ENCODE measurements at places on chromosomes 2 and 18.
A peak's percentile ranks its signal among the peaks of the same experiment; 100 is the strongest.

DNA sequence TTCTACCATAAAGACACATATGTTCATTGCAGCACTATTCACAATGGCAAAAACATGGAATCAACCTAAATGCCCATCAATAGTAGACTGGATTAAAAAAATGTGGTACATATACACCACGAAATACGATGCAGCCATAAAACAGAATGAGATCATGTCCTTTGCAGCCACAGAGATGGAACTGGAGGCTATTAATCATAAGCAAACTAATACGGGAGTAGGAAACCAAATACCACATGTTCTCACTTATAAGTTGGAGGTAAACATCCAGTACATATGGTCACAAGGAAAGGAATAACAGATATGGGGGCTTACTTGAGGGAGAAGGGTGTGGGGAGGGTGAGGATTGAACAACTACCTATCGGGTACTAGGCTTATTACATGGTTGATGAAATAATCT is 7.7 kb downstream of the HMSD start:
- no peak for DNase-seq

DNA sequence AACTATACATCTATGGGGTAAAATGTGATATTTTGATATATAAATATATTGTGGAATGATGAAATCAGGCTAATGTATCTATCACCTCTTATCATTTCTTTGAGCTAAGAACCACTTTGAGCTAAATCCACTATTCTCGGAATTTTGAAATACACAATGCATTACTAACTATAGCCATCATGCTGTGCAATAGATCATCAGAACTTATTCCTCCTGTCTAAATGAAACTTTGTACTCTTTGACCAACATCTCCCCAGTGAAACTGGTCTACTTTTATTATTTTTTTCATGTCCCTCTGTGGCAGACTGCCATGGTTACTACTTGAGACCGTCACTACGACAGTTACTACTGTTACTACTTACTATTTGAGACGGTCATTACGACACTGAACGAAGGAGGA is 11.4 kb downstream of the PECR start:
- DNase-seq: no peak

GRCh38 chr2:177413703-177414102 is 21.1 kb downstream of the AGPS start:
- no peak for DNase-seq

DNA sequence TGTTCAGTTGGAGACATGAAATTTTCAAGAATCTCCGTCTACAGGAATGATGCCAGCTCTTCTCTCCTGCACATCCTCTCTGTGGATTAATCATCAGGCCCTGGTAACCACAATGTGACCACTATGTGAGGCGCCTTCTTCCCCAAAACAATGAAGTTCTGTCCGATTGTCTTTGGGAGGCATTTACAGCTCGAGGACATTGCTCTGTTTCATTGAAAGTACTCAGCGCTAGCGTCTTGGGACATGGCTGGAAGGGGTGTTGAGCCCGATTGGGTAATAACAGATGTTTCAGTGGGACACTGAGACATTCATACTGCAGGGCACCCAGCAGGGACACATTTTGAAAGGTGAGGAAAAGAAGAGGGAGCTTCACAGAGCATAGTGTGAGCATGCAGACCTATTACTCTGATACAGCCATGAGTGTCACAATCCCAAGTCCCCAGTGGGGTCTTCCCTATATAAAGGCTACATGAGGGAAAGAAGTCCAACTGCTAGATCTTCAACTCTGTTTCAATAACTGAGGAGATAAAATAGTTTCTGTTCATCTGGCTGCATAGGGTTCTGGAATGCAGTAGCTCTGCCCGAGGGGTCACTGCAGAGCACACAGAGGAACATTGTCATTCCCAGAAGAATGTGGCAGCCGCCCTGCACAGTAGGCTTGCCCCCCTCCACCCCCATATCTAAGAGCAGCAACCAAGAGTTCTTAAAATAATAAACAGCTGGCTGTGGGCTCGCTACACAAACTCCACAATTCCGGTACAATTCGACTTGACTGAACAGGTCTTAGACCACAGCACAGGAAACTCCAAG is 237.3 kb downstream of the OSR1 start:
- DNase-seq: no peak

DNA sequence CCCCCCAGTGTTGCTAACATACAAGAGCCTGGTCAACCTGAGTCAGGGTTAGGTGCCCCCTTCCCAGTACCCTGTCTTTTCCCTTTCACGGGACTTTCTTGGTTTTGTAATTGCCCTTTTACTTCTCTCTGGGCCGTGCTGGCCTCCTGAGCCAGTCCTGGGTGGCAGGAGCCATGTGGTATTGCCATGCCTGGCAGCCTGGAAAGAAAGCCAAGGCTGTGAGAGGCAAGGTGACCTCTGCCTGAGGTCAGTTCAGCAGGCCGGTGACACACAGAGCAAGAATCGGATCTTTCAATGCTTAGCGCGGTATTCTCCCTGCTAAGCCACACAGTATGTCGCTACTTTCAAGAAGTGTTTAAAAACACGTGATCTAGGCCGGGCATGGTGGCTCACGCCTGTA is 52.3 kb downstream of the C18orf63 start:
- no peak for DNase-seq

GRCh38 chr2:43000242-43001054 is 208.1 kb upstream of the HAAO start:
- DNase-seq: no peak

GRCh38 chr2:208686665-208687064 is 280.1 kb downstream of the PTH2R start:
- no peak for DNase-seq

DNA sequence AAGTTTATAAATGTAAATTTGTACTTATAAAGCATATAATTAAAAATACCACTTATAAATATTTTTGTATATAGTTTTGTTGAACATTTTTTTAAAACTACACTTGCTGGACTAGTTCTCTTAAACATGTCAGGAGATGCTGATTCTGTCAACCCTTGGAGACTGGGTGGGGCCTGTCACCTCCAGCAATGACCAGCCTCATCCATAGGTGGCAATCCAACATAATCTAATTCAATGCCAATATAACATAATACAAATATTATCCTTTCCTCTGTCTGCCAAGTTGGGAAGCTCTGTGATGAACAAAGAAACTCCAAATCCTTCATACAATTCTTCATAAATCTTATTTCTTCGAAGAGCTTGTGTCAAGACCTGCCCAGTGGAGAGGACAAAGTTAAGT is 140.4 kb downstream of the RBMS1 start:
- peak; percentile 55 for DNase-seq

- no peak for DNase-seq
Measured at GRCh38 chr18:61031626-61032025, 301.6 kb upstream of the CDH20 start.

DNA sequence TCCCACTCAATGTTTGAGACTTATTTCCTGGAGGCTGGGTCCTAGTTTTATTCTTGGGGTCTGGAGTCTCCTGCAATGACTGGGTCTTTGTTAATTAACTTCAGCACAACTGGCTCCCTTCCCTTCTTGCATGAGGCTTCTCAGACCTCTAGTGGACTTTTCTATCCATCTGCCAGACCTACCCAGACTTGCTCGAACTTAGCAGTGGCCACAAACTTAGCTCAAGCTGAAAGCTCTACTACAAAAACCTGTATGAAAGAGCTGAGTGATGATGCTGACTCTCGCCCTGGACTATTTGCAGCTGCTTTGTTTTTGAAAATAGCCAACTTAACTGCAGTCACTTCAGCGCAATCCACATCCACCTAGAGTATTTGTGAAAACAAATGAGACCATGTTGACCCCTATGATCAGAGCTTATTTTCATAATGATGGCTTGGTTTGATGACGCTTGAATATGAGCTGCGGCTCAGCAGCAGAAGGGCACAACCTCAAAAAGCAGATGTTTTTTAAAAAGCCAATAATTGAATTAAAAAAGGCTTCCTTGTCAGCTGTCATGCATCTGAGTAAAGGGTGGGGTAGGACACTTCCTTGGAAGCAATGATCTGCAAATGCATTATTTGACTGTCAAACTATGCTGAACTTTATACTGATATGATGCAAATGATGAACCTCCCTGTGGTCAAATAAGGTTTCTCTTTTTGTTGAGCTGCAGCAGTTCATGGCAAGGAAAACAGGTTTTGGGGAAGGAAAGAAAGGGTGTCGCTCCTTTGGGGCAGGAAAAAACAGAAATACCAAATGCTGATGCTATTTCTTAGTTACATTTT is 10.6 kb upstream of the ANXA4 start:
- no peak for DNase-seq

GRCh38 chr2:238894226-238894949 is 46.5 kb downstream of the TWIST2 start:
- no peak for DNase-seq

GRCh38 chr2:109510136-109511028 is 103.4 kb downstream of the SEPTIN10 start:
- peak; percentile 81 for DNase-seq

- no peak for DNase-seq
Measured at GRCh38 chr2:64978514-64979268, 10.5 kb upstream of the SLC1A4 start.

GRCh38 chr2:11933854-11934253 is 187.4 kb downstream of the LPIN1 start:
- no peak for DNase-seq

GRCh38 chr2:75790121-75790813 is 79.6 kb upstream of the GCFC2 start:
- DNase-seq: no peak

GRCh38 chr2:148201075-148202004 is 180.4 kb downstream of the MBD5 start:
- DNase-seq: peak; percentile 41

DNA sequence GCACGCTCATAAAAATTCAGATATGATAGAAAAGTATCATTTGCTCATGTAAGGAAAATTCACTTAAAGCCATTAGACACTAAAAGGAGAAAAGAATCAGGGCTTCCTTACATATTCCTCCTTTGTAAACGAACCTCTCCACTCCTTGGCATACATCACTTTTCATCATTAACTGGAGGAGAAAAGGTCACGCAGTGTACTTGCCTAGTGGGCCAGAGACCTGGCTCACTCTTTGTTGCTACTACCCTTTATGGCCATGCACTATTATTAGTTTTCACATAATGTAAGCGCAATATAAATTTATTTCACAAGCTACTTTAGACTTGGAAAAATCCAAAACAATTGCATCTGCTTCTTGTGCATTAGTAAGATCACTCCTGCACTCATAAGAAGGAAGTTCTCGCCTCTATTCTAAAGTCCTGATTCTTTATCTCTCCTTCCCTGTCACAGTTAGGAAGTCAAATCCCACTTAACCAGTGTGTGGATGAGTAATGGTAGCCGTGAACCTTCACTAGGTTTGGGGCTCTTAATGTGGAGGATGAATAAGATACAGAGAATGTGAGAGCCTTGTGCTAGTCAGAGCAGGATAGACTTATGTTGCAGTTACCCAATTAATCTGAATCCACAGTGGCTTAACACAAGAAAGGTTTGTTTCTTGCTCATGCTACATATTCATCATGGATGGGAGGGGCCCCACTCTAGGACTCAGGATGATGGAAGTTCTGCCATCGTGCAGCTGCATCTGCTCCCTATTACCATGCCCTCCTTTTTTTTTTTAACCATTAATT is 115.0 kb upstream of the GLS start:
- DNase-seq: no peak

- no peak for DNase-seq
Measured at GRCh38 chr2:70831861-70832260, 3.8 kb downstream of the CD207 start.

- DNase-seq: no peak
Measured at GRCh38 chr2:147345246-147345645, 499.6 kb upstream of the ACVR2A start.

DNA sequence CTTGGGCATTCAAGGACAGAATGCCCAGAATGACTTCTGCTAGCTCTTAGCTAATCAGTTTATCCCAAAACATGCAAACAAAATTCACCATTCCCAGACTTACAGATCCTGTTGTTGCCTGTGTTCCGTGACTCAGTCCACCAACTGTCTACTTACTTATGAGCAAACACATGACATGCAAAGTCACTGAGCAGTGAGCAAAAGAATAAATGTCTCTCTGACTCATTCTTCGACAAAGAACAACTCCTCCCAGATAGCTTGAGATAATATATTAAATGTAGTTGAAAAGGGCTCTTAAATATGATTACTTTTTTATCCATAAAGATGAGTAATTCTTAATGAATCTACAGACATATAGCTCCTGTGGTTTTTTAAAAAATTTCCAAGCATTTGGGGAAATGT is 9.0 kb upstream of the CREG2 start:
- no peak for DNase-seq

- no peak for DNase-seq
Measured at GRCh38 chr18:6207116-6207515, 207.6 kb downstream of the L3MBTL4 start.

DNA sequence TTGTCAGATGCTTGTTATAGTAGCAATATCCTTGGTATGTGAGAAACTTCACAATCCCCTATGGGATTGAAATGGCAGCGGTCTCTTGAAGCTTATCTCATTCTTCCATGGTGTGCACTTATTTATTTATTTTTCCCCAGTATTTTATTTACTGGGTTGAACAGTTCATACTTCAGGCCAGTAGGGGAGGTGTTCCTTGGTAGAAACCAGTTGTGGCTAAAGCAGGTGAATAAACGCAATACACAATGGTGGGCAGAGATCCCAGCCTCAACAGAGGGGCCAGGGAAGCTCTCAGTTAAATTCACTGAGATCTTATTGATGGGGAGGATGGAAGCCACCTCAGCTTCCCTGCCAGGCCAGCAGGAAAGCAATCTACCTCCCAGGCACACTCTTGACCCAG is 93.7 kb upstream of the SRD5A2 start:
- no peak for DNase-seq

- no peak for DNase-seq
Measured at GRCh38 chr2:105856581-105856980, 111.9 kb downstream of the NCK2 start.

GRCh38 chr18:313931-314330 is 46.1 kb upstream of the THOC1 start:
- DNase-seq: no peak

DNA sequence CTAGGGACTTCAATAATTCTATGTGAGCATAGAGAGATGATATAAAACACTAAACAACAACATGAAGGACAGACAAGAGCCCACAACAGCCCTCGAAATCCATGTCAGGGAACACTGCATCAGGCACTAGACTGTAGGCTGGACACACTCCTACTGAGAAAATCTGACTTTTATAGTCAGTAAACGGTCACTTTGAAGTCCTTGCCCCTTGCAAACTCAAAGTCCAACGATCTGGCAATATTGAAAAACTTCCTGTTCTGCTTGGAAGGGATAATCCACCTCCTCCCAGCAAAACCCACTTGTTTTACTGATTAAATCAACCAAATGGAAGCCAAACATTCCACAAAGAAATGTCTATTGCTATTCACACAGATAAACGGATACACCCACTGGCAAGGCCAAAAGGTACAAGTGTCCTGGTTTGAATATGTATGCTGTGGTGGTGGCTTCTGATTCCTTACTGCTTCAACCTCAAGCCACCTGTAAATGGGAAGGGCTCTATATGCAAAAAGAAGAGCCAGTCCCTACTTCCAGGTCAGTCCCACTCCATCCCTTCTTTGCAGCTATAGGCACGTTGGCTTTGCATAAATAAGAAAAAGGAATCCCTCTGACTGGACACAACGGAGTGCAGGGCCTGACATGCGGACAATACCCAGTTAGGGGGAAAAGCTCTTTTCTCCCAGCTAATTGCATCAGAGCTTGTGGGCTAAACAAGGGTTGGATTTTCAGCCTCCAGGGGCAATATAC is 56.6 kb downstream of the STK39 start:
- no peak for DNase-seq

- no peak for DNase-seq
Measured at GRCh38 chr2:62343636-62344337, 147.9 kb downstream of the B3GNT2 start.

Data from CD4-positive, alpha-beta T cell treated with Interleukin-17A for 4 hours (primary cell).